Stimulated activated CD8-positive, alpha-beta memory T cell treated with anti-CD3 and anti-CD28 coated beads, Interleukin-7, amount 100 ng/mL, for 24 hours (primary cell): ENCODE measurements at places on chromosomes 16 and 17.
A peak's percentile ranks its signal among the peaks of the same experiment; 100 is the strongest.

GRCh38 chr17:60840456-60840855 is 162.8 kb downstream of the BCAS3 start:
- no peak for DNase-seq

- DNase-seq = no peak
These were observed 31.1 kb downstream of the PPM1D start for GRCh38 chr17:60631119-60631518.

- DNase-seq = peak; percentile 29
These were observed 56.6 kb upstream of the GSE1 start for GRCh38 chr16:85556456-85557082.

DNA sequence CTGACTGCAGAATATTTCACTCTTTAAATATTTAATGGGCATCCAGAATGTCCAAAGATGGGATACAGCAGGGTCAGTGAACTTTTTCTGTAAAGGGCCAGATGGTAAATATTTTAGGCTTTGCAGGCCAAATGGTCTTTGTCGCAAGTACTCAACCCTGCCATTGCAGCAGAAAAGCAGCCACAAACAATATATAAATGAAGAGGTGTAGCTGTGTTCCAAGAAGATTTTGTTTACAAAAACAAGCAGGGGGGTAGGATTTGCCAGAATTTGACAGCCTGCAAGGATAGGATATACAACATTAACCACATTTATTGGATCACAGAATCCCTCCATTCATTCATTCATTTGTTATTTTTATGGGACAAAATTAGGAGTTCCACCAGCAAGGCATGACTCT is 435.0 kb upstream of the DYNLRB2 start:
- no peak for DNase-seq

DNA sequence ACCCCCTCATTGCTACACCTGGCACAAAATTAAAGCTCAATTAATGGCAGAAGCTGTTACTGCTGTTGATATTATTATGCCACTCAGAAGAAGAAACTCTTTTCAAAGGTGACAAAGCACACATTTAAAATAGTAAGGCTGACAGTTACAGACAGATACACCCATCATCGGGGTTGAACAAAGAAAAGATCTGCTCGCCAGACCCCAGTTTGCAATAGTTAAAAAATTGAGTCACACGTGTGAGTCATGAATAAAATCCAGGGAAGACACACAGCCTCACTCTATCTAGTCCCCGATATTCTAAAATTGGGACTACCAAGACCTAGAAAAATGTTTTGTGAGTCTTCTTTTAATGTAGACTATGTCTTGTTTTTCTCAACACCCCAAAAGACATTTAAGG is 330.0 kb upstream of the SOX9 start:
- no peak for DNase-seq

- DNase-seq = no peak
These were observed 12.9 kb downstream of the TMEM98 start for GRCh38 chr17:32940706-32941390.

DNA sequence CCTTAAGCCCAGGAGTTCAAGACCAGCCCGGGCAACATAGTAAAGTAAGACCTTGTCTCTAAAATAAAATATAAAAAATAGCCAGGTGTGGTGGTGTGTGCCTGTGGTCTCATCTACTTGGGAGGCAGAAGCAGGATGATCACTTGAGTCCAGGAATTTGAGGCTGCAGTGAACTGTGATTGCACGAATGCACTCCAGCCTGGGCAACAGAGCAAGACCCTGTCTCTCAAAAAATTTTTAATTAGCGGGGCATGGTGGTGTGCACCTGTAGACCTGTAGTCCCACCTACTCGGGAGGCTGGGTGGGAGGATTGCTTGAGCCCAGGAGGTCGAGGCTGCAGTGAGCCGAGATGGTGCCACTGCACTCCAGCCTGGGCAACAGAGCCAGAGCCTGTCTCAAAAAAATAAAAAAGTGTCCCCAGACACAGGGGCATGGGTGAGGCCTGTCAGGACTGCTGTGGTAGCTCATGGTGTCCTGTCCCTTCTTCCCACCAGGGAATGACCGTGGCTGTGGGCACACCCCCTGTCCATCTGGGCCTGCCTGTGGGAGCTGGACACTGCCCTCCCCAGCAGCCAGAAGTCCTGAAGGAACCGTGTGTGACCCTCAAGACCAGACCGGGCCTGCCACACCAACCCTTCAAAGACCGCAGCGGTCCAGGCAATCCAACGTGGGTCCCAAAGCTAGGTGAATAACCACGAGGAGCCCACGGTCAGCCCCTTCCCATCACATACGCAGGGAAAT is 30.8 kb upstream of the GAA start:
- DNase-seq = no peak

- no peak for DNase-seq
These were observed 11.2 kb downstream of the SULT1A2 start for GRCh38 chr16:28585674-28586073.

DNA sequence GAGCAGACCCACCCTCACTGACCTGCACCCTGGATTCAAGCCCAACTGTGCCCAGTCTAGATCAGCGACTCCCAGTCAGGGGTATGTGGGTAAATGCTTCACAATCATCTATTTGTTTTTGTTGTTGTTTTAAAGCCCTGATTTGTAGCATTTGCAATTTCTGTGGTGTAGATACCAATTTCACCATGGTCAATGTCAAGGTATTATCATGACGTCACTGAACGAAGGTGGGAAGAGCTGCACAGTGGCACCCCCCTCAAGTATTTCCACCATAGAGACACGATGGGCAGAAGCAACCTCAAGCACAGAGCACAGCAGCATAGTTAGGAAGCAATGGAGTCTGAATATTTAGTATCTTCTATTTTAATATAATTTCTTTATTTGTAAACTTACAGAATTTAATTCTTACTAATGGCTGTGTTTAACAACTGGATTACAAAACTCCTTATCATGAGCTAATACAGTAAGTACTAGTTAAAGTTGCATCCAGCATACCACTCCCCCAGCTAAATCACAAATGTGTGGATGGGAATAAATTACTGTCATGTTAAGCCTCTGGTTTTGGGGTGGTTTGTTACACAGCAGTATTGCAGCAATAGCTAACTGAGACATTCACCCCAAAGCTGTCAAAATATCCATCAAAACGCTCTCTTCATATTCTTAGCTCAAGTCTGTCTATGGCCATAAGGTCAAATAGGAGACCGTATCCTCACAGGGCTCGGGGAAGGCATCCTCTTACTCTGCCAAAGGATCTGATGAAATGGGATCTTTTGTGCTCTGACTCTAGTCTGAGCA is 25.5 kb downstream of the ORC6 start:
- DNase-seq = no peak
